ENCODE measurements at places on chromosomes 6 and 20. TPM values are rescaled to one million over a fixed set of nuclear protein-coding genes. Genes with fewer than 3 reads are reported as not detected.
A peak's percentile ranks its signal among the peaks of the same experiment; 100 is the strongest.

- no peak for DNase-seq
These were observed 7.2 kb upstream of the SNX14 start for GRCh38 chr6:85600713-85601313.

DNA sequence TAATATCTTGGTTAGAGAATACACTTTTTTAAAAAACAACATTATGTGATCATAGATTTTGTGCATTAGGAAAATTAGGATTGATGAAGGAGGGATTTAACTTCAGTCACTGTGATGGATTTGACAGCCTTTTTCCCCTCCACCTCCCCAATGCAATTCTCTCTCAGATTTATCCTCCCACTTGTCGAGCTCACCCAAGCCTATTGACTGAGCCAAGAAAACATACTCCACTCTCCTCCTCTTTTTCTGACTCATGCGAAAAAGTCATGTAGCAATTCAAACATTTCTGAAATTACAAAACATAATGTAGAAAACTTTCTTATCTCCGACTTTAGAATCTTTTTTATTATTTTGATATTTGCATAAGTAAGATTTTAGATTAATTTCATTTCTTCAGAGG lies 24.1 kb downstream of the KLHL32 start:
- DNase-seq: no peak

GRCh38 chr6:11151488-11151887 lies 40.0 kb upstream of the ERVFRD-1 start:
- no peak for DNase-seq

The LY6G6F gene
- not detected for total RNA-seq

DNA sequence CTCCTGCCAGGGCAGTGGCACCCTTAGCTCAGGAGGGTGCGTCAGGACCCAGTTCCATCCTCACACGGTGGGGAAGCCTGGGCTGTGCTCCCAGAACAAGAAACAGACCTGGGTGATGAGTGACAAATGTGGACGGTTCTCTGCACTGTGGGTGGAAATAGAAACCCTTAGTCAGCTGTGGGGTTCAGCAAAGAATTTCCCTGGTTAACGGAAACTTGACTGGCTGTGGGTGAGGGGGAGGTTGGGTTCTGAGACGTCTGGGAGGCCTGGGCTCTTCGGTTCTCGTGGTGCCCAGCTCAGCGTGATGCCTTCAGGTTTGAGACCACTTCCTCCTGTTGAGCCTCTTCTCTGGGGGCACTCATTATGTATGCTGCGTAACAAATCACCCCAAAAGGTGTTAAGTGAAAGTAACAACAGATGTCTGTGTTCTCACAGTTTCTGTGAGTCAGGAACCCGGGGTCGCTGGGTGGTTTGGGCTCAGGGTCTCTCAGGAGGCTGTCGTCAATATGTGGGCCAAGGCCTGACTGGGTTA lies 53.1 kb upstream of the FAM83D start:
- no peak for DNase-seq

GRCh38 chr6:169862892-169863525 lies 111.6 kb downstream of the ERMARD start:
- DNase-seq: peak; percentile 51

DNA sequence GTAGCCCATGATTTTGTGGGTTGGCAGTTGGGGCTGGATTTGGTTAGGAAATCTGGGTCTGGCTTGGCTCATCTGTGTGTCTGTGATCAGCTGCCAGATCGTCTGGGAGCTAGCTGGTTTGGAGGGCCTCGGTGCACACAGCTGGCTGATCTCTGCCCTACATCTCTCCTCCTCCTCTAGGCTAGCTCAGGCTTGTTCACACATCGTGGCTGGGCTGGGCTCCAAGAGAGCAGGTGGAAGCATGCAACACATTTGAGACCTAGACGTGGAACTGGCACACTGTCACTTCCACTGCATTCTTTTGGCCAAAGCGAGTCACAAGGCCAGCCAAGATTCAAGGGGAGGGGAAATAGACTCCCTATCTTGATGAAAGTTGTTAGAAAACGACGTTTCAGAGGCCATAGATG lies 15.9 kb downstream of the NDUFAF5 start:
- DNase-seq: no peak

GRCh38 chr6:35052694-35053565 lies 88.2 kb downstream of the TCP11 start:
- DNase-seq: no peak

All from type B pancreatic cell (in vitro differentiated cells).